ENCODE measurements at places on chromosomes 12 and 14.

- DNase-seq = no peak
Measured at GRCh38 chr12:90945070-90945649, 9.8 kb downstream of the CCER1 start.

GRCh38 chr12:6784761-6785160 is 4.6 kb upstream of the CD4 start:
- no peak for DNase-seq

DNA sequence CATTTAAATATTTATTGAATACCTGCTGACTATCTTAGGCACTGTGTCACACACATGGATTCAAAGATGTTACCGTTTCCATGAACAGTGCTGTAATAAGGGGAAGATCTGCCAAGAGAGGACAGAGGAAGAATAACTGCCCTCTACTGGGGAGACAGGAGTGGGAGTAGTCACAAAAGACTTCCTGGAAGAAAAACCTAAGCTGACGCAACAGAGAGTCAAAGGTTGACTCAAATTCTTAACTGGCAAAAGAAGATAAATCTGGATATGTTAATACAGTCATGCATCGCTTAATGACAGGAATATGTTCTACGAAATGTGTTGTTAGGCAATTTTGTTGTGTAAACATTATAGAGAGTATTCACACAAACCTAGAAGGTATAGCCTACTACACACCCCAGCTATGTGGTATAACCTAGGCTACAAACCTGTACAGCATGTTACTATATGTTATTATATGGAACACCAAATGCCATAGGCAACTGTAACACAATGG is 51.5 kb downstream of the DCAF5 start:
- DNase-seq = no peak

GRCh38 chr14:53538316-53538881 is 385.3 kb upstream of the DDHD1 start:
- DNase-seq = no peak

DNA sequence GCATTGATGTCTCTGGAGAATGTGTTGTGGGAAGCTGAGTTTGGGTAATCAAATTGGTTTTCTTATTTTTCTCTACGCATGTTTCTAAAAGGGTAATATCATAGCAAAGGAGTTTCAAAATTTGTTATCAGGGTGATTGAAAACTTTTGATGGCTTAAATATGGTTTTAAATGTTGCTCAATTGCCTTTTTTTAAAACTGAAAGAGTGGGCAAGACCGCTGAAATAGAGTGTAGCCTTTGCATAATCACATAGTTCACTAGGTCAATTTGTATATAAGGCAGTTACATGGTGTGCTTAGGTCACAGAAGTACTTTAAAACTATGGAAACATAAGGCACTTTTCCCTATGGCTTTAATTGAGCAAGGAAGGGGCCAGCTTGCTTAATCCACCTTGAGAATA is 167.4 kb downstream of the SNAPC1 start:
- no peak for DNase-seq

GRCh38 chr12:989751-990660 is 1.0 kb upstream of the ERC1 start:
- DNase-seq = no peak

DNA sequence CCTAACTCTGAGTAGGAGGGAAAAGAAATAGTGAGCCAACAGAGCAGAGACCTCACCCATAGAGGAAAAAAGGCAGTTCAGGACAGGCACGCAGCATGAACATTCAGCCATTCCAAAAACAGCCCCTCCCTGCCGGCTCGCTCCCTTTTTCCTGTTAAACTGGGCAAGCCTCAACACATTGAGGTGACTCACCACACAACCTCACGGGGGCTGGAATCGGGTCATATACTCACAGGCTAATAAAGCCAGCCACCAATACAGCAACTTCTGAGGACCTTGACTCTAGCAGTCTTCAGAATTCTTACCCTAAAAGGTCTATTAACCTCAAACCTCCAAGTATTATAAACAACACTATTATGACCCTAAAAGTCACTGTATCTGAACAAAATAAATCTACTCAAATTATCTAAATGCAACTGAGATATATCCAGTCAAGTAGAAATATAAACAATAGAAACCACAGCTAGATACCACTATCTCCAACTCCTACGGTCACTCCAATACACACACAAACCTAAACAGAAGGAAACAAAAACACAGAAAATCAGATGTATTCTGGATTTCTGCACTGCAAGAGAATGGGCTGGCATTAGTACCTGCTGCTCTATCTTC is 6.3 kb downstream of the YBX3 start:
- DNase-seq = no peak

DNA sequence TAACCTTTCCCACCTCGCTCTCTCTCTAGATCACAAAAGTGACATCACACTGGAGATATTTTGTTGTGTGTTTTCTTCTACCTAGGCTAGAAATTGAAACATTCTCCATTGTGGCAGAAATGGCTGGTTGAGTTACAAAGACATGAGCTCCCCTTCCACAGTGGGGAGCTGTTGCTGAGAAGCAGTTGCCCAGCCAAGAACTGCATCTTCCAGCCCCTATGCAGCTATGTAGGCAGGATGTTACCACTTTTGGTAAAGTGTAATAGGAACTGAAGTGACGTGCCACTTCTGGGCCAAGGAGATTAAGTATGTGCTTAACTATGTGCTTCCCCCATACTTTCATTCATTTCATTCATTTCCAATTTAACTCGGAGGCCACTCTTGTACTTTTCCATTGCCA is 138.7 kb upstream of the E2F7 start:
- no peak for DNase-seq

- DNase-seq = no peak
Measured at GRCh38 chr14:30260833-30261607, 297.9 kb upstream of the G2E3 start.

GRCh38 chr12:25962932-25963525 is 4.5 kb downstream of the RASSF8 start:
- DNase-seq = no peak

- DNase-seq = no peak
Measured at GRCh38 chr12:52647601-52648000, 4.4 kb downstream of the KRT2 start.

DNA sequence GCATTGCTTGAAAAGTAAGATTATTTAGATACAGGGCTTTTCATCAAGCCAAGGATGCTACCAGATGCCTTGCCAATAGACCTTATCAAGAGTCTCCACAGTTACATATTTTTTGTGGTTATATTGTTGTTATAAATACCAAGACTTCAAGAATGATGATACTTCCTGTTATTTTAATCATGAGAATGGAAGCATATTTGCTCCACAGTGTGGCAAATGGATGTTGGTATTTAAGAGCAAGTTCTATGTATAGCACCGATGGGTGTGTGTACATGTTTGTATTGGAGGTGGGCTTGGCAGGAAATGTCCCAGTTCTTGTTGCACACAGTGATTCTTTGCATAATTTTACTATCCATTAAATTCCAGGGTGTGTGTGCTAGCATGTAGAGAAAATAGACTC is 4.4 kb upstream of the NID2 start:
- DNase-seq = no peak

- DNase-seq = no peak
Measured at GRCh38 chr12:94698578-94698977, 48.2 kb upstream of the TMCC3 start.

- DNase-seq = no peak
Measured at GRCh38 chr14:61996753-61997152, 234.5 kb downstream of the SNAPC1 start.

- DNase-seq = no peak
Measured at GRCh38 chr14:100533656-100534485, 53.3 kb downstream of the BEGAIN start.

DNA sequence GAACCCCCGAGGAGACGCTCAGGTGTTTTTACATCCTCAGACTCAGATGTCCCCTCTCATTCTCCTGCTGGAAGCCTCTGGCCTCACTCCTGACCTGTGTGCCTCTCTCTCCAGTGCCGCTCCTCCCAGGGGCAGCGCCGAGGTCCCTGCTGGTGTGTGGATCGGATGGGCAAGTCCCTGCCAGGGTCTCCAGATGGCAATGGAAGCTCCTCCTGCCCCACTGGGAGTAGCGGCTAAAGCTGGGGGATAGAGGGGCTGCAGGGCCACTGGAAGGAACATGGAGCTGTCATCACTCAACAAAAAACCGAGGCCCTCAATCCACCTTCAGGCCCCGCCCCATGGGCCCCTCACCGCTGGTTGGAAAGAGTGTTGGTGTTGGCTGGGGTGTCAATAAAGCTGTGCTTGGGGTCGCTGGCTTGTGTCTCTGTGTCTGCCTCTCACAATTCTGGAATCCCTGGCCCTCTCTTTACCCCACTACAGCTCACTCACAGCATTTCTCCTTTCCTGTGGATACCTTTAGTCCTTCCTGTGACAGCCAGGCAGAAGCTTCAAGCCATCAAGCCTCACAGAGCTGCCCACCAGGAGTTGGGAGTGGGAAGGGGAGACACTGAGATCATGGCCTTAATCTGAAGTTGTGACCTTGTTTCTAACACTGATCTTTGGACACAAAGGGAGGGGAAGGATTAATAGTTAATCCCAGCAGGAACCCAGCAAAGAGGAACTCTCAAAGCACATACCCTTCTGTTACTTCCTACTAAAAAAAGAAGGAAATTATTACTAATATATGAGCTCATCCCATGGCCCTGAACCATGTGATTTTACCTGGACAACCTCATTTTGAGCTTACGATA is 1.1 kb upstream of the SOAT2 start:
- DNase-seq = no peak

GRCh38 chr12:55675666-55676065 is 32.0 kb downstream of the ITGA7 start:
- no peak for DNase-seq

GRCh38 chr14:66471584-66471983 is 14.6 kb upstream of the CCDC196 start:
- no peak for DNase-seq

DNA sequence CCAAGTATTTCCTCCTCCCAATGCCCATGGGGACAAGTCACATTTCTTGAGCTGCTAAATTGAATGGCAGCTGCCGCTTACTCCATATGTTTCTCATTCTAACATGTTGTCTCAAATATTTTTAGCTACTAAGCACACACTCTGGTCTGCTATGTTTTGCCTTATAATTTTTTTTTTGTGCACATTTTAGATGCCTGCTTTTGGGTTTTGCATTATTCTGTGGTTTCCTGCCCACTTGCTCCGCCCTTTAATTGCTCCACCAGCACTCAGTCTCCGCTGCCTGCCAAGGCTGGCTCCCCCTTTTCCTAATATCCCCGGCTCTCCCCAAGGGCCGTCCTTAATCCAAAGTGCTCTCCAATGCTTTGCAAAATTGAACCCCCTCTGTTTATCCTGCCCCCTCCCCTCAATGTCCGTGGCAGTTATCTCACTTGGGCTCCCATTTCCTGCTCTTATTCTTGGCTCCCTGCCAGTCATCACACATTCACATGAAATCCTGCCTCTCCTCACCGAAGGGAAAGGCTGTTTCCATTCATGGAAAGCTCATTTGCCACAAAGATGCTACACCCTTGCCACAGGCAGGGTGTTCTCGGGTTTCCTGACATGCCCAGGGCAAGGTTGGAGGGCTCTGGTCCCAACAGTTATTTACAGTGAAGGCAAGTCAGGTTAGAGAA is 79.4 kb downstream of the C12orf75 start:
- DNase-seq = peak; percentile 78

DNA sequence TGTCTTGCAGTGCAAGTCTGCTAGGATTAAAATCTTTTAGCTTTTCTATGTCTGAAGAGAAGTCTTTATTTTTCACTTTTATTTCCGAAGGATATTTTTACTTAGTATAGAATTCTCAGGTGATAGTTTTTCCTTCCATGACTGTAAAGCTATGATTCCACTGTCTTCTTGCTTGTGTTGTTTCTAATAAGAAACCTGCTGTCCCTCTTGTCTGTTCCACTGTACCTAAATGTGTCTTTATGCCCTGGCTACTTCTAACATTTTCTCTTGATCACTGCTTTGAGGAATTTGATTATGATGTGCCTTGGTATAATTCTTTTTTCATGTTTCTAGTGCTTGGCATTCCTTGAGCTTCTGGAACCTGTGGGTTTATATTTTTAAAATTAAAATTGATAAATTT is 228.7 kb downstream of the CACNA1C start:
- DNase-seq = no peak

GRCh38 chr12:83320350-83320749 is 633.6 kb downstream of the TMTC2 start:
- no peak for DNase-seq

- no peak for DNase-seq
Measured at GRCh38 chr14:91753501-91754128, 21.7 kb upstream of the CATSPERB start.

GRCh38 chr14:103623883-103624482 is 5.0 kb upstream of the KLC1 start:
- DNase-seq = no peak

- no peak for DNase-seq
Measured at GRCh38 chr12:48038085-48038484, 33.8 kb upstream of the COL2A1 start.

DNA sequence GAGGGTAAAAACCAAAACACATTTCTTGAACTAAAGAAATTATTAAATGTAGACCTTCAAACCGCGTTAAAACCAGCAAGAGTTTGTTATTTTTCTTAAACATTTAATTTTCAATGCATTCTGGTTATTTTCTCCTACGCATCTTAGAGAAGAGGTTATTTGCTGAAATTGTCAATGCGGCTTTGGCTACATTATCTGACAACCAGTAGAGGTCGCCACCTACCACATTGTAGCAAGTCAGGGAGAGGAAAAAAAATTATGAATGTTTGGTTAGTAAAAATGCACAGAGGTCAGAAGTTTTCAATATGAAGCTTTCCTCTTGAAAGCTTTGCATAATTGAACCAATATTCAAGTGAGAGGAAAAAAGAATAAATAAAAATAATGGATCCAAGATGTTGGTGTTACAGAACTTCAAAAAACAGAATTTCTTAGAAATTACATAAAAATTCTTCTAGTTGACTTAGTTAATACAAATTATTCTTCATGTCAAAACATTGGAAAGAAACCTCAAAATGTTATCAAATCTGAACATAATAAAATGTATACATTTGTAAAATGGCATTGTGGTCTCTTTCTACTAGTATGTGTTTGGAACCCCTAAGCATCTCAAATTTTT is 159.4 kb upstream of the TMTC2 start:
- no peak for DNase-seq

GRCh38 chr12:64001439-64001838 is 156.9 kb downstream of the SRGAP1 start:
- DNase-seq = no peak

GRCh38 chr12:12551115-12551514 is 11.5 kb downstream of the DUSP16 start:
- DNase-seq = no peak

- no peak for DNase-seq
Measured at GRCh38 chr14:104546591-104547309, 32.8 kb upstream of the C14orf180 start.

DNA sequence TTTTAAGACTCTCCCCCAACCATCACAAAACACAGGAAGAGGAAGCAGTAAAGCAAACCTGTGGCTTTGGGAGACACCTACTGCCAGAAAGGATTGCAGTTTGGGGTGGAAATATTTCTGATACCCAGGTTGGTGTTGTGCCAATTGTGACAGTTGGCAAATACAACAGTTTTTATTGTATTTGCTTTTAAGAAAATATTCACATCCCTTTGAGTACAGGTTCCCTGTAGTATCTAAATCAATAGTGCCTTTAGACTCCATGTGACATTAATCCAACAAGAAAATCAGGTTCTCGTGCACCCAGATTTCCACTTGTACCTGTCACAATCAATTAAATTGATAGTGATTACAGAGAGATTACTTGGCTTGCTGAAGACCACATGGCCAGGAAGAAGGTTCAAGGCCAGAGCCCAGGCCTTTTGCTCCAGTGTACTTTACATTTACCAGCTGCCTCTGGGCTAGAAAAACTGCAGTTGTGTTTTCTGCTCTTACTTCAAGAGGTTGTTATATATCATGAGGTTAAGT is 361.2 kb downstream of the ATP23 start:
- no peak for DNase-seq
